ENCODE measurements at places on chromosomes 4 and X.

DNA sequence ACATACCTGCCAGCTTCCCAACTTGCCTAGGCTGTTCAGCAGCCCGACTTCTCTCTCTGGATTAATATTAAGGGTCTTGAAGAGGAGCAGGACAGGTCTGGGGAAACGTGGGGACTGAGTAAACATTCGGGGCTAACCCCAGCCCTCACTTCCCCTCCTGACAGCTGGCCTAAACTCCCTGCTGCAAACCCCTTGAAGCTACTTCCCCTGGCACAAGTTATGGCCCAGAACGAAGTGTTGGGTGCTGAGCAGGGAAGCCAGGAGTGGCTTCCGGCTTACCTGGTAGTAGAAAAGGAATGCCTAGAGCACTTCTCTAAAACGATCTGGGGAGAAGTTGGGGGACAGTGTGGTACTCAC, 200.0 kb downstream of the BCOR start:
- H3K4me1 ChIP-seq = 0 out of 2 replicates have a peak, but pooled peaks cover 5% of the 10 kb centered on the region
- no peak for DNase-seq
- H3K4me3 ChIP-seq = no peak overlapping the region
- H3K27ac ChIP-seq = no peak overlapping the region

DNA sequence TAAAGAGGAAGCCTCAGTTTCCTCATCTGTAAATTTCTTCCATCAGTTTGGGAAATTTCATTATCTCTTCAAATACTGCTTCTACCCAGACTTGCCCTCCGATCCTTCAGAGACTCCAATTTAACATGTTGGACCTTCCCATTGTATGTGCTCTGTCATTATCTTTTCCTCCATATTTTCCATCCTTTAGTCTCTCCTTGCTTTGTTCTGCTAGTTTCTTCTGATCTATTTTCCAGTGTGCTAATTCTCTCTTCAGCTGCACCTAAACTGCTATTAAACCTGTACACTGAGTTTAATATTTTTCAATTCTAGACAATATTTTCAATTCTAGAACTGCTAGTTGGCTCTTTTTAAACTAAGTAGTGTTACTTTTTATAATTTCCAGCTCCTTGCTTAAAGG, 65.5 kb downstream of the EVC start:
- no peak for DNase-seq
- H3K4me3 ChIP-seq = no peak overlapping the region
- H3K27ac ChIP-seq = no peak overlapping the region
- no peaks in the 10 kb centered on the region for H3K27me3 ChIP-seq
- no peaks in the 10 kb centered on the region for H3K36me3 ChIP-seq

- no peak overlapping the region for H3K27ac ChIP-seq
- H3K4me1 ChIP-seq = no peaks in the 10 kb centered on the region
- no peak overlapping the region for H3K4me3 ChIP-seq
- H3K27me3 ChIP-seq = no peaks in the 10 kb centered on the region
- DNase-seq = no peak
These were observed 15.4 kb upstream of the FHDC1 start for GRCh38 chr4:152920768-152921167.

GRCh38 chrX:115311139-115311538, 21.6 kb downstream of the LUZP4 start:
- H3K27me3 ChIP-seq = no peaks in the 10 kb centered on the region
- DNase-seq = no peak
- no peaks in the 10 kb centered on the region for H3K36me3 ChIP-seq
- no peak overlapping the region for H3K4me3 ChIP-seq

DNA sequence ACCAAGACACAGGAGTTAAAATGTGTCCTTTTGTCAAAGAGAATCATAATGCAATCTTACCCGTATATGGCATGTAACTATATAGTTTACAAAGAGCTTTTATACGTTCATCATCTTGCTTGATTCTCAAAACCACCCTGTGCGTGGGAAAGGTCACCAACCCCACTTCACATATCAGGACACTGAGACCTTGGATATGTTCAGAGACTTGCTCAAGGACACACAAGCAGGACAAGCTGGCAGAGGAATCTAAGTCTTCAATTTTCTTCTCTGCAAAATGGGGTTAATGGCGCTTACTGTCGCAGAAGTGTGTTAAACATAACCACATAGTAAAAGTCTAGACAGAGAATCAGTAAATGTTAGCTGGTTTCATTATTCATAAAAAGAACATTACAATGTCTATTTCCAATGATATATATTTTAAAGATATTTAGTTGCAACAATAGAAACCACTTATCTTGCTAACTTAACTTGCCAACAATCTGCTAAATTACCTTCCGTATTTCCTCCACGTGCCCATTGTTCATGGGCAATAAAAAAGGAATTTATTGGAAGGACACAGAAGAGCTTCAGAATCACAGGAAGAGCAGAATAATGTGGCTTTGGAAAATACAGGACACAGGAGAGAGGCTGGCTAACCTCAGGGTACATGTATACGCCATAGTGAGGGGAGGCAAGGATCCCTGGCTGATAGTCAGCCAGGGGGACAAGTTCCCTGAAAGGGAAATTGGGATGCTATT, 64.6 kb upstream of the TAPT1 start:
- no peak overlapping the region for H3K27ac ChIP-seq
- no peaks in the 10 kb centered on the region for H3K4me1 ChIP-seq
- no peak overlapping the region for H3K4me3 ChIP-seq
- peaks cover 12% of the 10 kb centered on the region for H3K27me3 ChIP-seq
- H3K36me3 ChIP-seq = no peaks in the 10 kb centered on the region
- DNase-seq = no peak

GRCh38 chrX:154873329-154873728, 12.8 kb upstream of the F8A1 start:
- H3K27me3 ChIP-seq = no peaks in the 10 kb centered on the region
- no peak overlapping the region for H3K27ac ChIP-seq
- DNase-seq = no peak
- H3K4me1 ChIP-seq = no peaks in the 10 kb centered on the region

DNA sequence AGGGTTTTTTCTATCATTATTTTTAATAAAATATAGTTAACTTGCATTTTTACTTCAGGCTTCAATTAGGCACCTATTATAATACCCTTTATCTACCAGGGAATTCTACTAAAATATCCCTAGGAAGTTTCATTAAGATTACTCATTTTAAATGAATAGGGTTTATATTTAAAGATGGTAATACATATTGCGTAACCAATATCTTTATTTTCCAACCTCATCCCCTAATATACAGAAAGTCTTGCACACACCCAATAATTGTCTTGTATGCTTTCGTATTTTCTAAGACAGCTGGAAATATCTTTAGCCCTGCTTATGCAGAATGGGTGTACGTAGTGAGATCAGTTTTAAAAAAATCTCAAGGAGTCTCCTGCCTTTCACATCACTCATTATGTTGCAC, 1186.8 kb downstream of the TECRL start:
- no peak for DNase-seq
- H3K4me1 ChIP-seq = no peaks in the 10 kb centered on the region
- no peak overlapping the region for H3K27ac ChIP-seq
- H3K36me3 ChIP-seq = no peaks in the 10 kb centered on the region
- no peak overlapping the region for H3K4me3 ChIP-seq
- H3K27me3 ChIP-seq = no peaks in the 10 kb centered on the region

All from DND-41 (cell line).